SW 1271 (cell line): ENCODE measurements at places on chromosomes 4 and X.

DNA sequence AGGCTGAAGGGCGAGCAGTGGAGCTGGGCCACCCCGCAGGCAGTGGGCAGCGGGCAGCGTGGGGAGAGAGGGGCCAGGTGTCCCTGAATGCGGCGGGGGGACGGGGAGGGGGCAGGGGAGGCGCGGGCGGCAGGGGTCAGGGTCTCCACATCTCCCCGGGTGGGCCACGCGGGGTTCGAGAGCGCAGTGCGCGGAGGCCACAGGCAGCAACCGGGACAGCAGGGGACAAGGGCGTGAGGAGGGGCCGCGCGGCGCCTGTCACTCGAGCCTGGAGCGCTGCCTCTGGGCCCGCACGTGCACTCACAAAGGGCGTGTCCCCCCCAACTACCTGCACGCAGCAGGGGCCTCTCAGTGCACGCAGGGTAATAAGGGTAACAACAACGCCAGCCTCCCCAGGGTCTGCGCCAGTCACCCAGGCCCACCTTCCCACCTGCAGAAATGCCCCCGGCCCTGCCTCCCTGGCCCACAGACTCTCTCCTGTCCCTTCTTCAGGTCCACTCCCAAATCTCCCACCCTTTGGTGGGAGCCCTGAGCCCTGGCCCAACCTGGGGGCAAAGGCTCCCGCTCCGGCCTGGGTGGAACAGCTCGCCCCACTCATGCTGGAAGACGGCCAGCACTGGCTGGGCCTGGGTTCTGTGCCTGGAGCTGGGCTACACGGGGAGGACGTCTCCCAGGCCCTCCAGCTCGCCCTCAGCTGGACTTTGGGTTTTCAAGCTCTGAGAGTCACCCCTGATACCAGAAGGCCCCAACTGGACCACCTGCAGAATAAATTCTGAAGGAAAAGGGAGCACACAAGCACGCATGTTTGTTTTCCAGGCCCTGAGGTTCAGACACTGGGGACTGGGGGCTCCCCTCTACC, 53.2 kb downstream of the ZFYVE28 start:
- DNase-seq = no peak

DNA sequence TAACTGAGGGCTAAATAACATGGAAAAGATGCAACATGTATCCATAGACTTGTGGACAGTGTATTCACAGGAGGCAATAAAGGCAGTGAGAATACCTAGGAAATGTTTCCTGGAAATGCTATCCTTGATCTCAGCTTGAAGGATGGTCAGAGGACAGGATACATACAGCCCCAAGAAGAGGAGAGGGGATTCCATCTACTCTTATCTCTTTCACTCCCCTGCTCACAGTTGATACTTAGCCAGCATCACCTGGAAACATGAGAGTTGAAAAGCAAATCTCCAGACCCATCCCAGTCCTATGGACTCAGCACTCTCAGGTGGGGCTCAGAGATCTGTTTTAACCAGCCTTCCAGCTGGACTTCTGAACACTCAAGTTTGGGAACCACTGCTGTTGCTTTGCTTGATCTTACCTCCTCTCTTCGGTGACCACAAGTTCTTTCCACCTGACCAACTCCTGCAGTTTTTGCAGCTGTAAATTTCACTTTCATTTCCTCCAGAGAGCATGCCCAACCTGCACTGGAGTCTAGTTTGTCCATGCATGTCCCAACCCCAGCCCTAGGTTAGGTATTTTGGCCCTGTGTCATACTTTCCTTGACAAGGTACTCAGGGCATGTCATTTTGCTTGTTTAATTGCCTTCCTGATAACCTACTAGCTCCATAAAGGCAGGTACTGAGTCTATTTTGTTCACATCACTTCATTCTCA, 10.4 kb downstream of the RELL1 start:
- DNase-seq = no peak

DNA sequence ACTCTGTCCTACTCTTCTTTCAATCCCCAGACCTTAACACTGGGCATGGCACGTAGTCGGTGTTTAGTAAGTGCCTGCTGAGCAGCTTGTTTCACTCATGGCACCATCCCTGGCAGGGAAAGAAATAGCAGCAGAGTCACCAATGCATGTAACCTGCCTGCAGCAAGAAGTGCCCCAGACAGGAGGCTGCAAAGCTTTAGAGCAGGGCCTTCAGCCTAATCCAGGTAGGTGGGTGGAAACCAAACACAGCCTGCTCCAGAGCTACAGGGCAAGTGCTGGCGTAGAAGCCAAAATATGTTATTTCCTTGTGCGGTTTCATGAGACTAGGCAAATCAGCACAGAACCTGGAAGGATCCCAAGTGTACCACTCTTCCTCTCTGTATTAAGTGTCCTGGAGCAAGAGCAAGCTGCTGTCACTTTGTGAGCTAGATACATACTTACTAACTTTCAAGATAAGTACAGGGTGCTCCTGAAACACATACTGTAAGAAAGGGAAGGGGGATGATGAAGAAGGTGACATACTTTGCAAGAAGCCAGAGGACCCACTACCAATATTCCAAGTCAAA, 5.5 kb downstream of the PROM1 start:
- DNase-seq = no peak

DNA sequence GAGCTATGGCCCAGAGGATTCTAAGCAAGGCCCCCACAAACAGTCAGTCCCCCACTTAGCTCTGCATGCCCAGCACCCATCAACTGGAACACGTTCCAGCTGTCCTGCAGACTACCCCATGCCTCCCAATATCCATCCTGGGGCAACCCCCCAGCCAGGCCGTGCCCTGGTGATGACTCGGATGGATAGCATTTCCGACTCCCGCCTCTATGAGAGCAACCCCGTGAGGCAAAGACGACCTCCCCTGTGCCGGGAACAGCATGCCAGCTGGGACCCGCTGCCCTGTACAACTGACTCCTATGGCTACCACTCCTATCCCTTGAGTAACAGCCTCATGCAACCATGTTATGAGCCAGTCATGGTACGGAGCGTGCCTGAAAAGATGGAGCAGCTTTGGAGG, 32.0 kb downstream of the LAS1L start:
- no peak for DNase-seq

- no peak for DNase-seq
Measured at GRCh38 chr4:26273616-26273980, 47.2 kb upstream of the RBPJ start.

- no peak for DNase-seq
Measured at GRCh38 chr4:109319684-109320083, 17.2 kb upstream of the COL25A1 start.

DNA sequence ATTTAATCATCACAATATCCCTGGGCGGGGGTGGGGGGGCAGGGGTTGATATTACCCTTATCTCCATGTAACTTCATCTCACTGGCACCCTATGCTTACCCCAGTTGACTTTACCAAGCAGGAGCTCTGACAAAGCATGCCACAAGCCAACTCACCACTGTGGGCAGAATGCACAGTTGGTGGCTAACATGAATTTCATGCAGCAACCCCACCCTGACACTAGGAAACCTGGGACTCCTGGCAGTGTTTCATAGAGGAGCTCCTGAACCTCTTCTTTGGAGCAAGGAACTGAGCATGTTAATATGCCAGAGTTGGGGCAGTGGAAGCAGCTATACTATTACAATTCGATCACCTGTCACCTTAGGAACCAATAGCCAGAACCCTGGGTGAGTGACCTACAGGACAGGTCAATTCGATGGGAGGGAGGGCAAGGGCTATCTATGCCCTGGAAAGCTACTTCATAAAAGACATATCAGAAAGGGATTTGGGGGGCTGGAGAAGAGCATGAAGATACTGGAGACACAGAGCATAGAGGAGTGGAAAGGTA, 97.2 kb upstream of the ACSL4 start:
- no peak for DNase-seq

GRCh38 chr4:2915789-2916188, 47.4 kb downstream of the NOP14 start:
- no peak for DNase-seq

- DNase-seq = no peak
Measured at GRCh38 chr4:110347805-110348204, 128.2 kb upstream of the ENPEP start.

DNA sequence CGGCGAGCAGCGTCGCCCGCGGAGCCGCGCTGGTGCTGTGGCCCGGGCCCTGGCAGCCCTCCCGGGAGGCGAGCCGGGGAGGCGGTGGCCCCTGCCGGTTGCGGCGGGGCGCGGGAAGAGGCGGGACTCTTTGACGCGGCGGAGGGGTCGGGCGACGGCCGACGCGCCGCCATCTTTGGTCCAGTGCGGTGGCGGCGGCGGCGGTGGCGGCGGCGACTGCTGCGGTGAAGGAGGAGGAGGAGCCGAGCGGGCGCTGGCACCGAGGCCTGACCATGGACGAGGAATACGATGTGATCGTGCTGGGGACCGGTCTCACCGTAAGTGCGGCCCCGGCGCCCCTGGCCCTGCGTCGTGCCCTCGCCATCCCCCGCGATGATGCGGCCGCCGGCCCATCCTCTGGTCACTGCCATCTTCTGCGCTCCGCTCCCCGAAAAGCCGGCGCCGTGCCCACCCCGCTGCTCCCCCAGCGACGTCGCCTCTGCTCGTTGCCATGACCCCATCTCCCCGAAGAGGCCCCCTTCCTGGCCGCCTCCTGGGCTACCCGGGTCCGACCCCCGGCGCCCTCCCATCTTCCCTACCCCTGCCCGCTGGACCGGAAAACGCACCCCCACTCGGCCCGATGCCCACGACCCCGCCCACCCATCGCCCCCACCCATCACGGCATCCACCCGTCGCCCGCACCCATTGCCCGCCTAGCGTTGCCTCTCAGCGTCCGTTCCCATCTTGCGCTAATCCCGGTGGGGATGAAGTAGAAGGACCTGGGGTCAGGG, at the start of gene GDI1:
Gene GDI1, plus strand, starts transcription at position 172 of the 770 bp plus-strand sequence. Its CDS starts 101 bp downstream, at position 273.
- no peak for DNase-seq

- peak; percentile 1 for DNase-seq
Measured at GRCh38 chr4:182917182-182918043, at the start of gene DCTD. TSS of gene DCTD (minus strand) at chr4:182917386. CDS start at chr4:182915568, 1,818 bp downstream.

- DNase-seq = no peak
Measured at GRCh38 chr4:8108991-8109390, 49.6 kb downstream of the ABLIM2 start.

- no peak for DNase-seq
Measured at GRCh38 chrX:63656871-63657580, 128.0 kb downstream of the ARHGEF9 start.

GRCh38 chrX:3129256-3129655, 88.0 kb downstream of the ARSF start:
- DNase-seq = no peak

- DNase-seq = no peak
Measured at GRCh38 chrX:78029663-78030062, 60.2 kb upstream of the PGAM4 start.

DNA sequence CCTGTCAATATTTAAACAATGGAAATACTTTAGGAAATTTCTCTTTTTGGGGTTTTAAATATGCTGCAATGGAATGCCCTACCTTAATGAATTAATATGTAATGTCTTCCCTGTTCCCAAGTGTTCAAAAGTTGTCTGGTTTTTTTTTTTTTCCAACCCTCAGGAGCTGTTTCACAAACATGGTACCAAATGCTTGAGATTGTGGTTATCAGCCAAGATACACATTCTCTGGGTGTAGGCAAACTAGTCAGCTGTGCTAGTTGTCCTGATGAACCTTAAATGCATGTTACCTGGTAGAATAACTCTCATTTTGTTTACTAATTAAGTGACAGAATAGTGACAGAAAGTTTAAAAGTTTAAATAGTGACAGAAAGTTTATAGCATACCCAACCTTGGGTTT, 50.7 kb downstream of the FHL1 start:
- no peak for DNase-seq

DNA sequence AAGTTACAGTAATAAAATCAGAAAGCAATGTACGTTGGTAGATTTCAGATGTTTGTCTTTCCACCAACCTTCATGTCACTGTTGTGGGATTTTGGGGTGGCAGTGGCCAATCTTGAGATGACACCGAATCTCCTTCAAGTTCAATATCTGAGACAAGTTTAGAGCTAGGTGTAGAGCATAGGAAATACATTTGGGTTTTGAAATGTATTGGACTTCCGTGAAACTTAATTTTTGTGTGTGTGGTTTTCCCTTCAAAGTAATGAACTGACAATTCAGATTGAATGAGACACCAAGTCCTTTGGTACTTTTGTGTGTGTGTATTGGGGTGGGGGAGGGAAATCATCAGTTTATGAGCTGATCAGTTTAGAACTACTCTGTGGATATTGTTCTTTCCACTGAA, 1.8 kb downstream of the WDR44 start:
- DNase-seq = no peak
